ENCODE measurements at places on chromosomes 7 and 10. TPM values are rescaled to one million over a fixed set of nuclear protein-coding genes. Genes with fewer than 3 reads are reported as not detected.

The PHYHIPL gene
- 0.11 TPM for total RNA-seq

The MSMB gene
- total RNA-seq: not detected

The FEZF1 gene
- total RNA-seq: not detected

The WASHC2A gene
- 23.7 TPM for total RNA-seq

DNA sequence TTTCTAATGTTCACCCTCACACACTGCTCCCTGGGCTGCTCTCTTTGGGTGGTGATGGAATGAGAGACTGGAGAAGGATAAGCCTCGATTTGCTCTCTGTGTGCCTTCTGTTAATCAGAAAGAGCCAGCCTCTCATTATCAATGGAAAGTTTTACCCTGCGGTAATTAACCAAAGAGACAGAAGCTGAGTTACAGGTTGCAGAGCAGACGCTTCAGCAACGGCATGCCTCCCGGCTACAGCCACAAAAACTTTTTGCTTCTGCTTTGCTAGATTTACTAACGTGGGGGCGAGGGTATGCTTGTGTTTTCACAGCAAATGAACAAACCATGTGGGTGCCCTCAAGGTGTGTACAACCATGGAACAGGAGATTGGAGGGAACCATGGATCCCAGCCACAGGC lies 18.0 kb downstream of the GIMAP4 start:
- DNase-seq: no peak
- no peaks in the 10 kb centered on the region for H3K27me3 ChIP-seq
- peaks cover 5% of the 10 kb centered on the region for H3K4me1 ChIP-seq
- H3K36me3 ChIP-seq: no peaks in the 10 kb centered on the region
- no peak overlapping the region for H3K4me3 ChIP-seq

- H3K27ac ChIP-seq: no peak overlapping the region
- H3K4me1 ChIP-seq: peaks cover 7% of the 10 kb centered on the region
- H3K36me3 ChIP-seq: no peaks in the 10 kb centered on the region
These were observed 335.3 kb upstream of the KLF6 start for GRCh38 chr10:4120096-4120853.

- no peak for DNase-seq
- no peaks in the 10 kb centered on the region for H3K36me3 ChIP-seq
- H3K27me3 ChIP-seq: peaks cover under 1% of the 10 kb centered on the region
- no peak overlapping the region for H3K27ac ChIP-seq
These were observed 71.3 kb downstream of the PAX2 start for GRCh38 chr10:100816671-100817070.

- H3K4me1 ChIP-seq: peaks cover 9% of the 10 kb centered on the region
- H3K36me3 ChIP-seq: peaks cover 1% of the 10 kb centered on the region
- no peak overlapping the region for H3K27ac ChIP-seq
- no peak for DNase-seq
These were observed 181.6 kb downstream of the MLLT10 start for GRCh38 chr10:21715531-21716195.

DNA sequence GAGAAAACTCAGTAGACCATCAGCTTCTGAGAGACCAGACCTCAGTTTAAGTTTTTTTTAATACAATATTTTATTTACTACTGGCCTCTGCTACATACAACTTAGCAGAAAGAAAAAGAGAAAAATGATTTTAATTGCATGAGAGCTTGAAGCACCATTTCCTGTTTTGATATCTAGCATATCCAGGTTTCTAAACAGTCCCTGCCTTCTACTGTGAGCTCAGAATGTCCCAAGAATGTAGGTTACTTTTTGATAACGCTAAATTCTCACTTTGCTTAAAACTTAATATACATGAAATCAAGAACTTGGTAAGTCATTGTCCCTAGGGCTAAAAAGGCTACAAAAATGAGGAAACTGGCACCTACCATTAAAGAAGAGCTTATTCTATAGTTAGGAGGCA lies 7.0 kb downstream of the TMEM243 start:
- peaks cover 19% of the 10 kb centered on the region for H3K36me3 ChIP-seq
- H3K4me1 ChIP-seq: peaks cover 33% of the 10 kb centered on the region
- peak overlapping the region; percentile 73 for H3K4me3 ChIP-seq
- H3K27ac ChIP-seq: peak overlapping the region; percentile 98
- DNase-seq: no peak

DNA sequence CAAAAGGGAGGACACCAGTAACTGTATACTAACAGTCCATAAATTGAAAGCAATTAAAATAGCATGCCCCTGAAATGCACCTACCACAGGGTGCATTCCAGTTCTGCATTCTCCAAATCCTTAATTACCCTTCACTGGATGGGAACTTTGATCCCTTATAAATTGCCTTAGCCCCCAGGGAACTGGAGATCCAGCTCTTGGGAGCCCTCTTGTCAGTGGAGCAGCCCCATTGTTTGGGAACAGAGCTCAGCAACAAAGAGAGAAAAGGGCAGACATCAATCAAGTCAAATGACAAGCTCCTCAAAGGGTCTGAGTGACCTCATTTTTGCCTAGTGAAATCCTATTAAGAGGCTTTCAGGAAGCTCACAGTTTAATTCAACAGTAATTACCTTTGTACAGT lies 472.6 kb downstream of the XPNPEP1 start:
- no peaks in the 10 kb centered on the region for H3K27me3 ChIP-seq
- H3K4me1 ChIP-seq: no peaks in the 10 kb centered on the region
- no peak overlapping the region for H3K4me3 ChIP-seq
- H3K27ac ChIP-seq: no peak overlapping the region
- no peaks in the 10 kb centered on the region for H3K36me3 ChIP-seq

DNA sequence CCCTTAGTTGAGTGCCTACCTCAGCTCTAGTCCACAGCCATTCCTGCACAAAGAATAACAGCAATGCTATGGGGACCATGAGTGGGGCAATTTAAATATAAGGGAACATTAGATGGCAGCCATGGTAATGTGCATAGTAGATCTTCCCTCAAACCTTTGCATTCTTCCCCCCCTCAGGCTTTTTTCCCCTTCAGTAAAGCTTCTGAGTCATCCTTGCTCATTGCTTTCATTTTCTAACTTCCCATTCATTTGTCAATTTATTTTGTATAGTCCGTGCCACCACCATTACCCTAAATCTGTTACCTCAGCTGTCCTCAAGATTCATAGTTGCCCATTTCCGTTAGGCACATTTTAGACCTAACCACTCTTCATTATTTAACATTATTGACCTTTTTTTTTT lies 10.7 kb downstream of the HECTD2 start:
- no peak overlapping the region for H3K27ac ChIP-seq
- H3K27me3 ChIP-seq: no peaks in the 10 kb centered on the region
- no peaks in the 10 kb centered on the region for H3K4me1 ChIP-seq
- DNase-seq: no peak
- no peaks in the 10 kb centered on the region for H3K36me3 ChIP-seq
- no peak overlapping the region for H3K4me3 ChIP-seq

DNA sequence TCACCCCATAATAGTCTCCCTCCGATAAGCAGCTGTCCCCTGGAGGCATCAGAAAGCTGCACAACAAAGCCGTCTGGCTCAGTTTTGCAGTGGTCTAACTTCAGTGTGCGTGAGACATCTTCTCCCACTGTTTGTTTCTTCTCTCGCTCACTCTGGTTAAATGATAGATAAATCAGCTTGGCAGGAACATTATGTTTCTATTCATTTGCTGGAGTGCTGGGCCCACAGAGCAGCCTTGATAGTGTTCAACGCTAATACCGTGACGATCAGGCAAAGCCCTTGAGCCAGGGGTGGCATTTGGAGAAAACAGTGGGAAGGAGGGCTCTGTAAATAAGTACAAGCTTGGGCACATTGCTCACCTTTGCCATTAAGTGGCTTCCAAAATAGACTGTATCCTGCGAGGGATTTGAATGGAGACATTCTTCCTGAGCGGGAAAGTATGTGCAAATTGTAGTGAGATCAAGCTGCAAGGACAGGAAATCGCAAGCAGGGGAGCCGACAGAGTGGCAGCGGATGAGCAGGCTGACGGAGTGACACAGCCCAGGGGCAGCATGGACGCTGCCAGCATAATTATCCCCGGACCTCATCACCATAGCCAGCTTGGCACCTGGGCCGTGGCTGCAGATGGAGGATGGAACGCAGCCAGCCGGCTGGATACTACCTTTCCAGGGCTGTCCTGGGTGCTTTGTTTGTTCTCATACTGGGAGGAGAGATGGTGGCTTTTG lies 256.8 kb upstream of the FZD8 start:
- no peaks in the 10 kb centered on the region for H3K27me3 ChIP-seq
- H3K4me1 ChIP-seq: no peaks in the 10 kb centered on the region

DNA sequence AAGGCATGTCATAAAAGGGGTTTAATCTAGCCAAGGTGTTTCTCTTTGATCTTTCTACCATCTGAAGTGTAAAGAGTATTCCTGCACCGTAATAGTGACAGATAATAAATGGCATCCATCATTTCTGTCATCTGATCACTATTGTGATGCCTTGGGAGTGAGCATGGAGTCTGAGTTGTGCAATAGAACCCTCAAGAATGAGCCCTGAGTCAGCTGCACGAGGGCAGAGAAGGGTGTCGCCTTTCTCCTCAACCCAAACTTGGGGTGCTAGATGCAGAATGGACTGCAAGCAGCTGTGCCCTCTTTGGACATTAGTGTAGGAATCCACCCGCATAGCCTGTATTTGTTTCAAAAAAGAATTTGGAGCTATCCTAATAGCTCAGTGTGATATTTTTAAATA lies 115.2 kb downstream of the ZNF37A start:
- H3K36me3 ChIP-seq: no peaks in the 10 kb centered on the region
- H3K27ac ChIP-seq: no peak overlapping the region
- no peaks in the 10 kb centered on the region for H3K27me3 ChIP-seq
- H3K4me3 ChIP-seq: no peak overlapping the region
- H3K4me1 ChIP-seq: no peaks in the 10 kb centered on the region

DNA sequence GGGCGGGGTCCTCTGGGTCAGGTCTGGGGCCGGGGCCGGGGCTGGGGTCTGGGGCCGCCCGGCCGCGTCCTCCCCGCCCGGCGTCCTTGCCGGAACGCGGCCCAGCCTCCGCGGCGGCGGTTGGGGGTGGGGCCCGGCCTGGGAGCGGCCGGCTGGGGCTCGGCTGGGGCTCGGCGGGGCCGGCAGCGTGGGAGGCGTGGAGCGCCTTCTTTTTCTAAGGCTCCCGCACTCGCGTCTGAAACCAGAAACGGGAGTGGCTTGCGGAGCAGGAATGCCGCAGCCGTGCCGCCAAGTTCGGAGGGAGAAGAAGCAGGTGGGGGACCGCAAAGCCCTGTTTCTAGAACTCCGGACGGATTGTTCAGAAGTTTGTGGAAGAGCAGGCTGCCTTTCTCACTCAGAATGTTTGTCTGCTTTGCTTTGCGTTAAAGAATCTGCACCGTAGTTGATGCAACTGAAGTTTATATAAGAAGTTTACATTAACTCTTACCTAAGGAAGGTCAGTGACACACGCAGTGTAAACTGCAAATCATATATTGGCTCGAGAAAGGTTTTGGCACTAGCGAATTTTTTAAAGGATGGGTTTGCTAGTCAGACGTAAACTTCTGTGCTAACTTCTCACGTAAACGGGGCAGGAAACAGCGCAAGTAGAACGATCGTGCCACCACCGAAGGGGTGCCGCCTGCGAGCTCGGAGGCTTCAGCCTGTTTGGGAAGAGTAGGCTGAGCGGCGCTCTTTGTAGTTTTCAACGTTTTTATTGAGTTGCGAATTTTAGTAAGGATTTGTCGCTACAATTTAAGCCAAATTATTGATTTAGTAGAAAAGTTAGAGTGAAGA lies 729 bp downstream of the DNAJB6 start:
- peaks cover 22% of the 10 kb centered on the region for H3K4me1 ChIP-seq
- no peaks in the 10 kb centered on the region for H3K27me3 ChIP-seq
- H3K36me3 ChIP-seq: no peaks in the 10 kb centered on the region
- no peak for DNase-seq

DNA sequence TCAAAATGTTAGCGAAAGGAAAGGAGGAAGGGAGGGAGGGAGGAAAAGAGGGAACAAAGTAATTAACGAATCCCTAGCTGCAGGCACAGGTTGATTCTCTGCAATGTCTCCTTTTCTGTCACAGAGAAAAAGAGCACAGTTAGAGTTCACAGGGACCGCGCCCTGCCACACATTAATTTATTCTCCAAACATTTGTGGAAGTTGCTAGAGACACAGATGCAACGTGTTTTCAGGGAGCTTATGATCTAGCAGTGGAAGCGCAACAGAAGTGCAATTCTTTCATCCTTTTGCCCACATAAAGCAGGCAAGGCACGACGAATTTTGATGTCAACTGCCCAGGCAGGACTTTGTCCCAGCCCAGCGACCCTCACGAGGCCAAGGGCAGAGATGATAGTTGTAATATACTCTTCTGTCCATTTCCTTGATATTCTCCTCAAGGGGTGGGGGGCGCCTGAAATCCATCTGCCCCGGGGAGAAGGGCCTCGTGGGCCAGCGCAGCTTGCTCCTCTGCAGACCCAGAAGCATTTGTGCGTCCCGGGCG lies 101.7 kb upstream of the ZNF438 start:
- no peaks in the 10 kb centered on the region for H3K27me3 ChIP-seq
- no peak for DNase-seq
- H3K4me3 ChIP-seq: 0 out of 2 replicates have a peak overlapping the region, but pooled peaks have one; percentile 69
- H3K27ac ChIP-seq: no peak overlapping the region
- peaks cover 11% of the 10 kb centered on the region for H3K4me1 ChIP-seq

- H3K36me3 ChIP-seq: no peaks in the 10 kb centered on the region
- H3K4me3 ChIP-seq: no peak overlapping the region
- H3K27me3 ChIP-seq: no peaks in the 10 kb centered on the region
- H3K27ac ChIP-seq: no peak overlapping the region
These were observed 500.4 kb downstream of the MAGI2 start for GRCh38 chr7:78953090-78953489.

GRCh38 chr10:109030581-109031210 lies 892.6 kb downstream of the XPNPEP1 start:
- no peaks in the 10 kb centered on the region for H3K4me1 ChIP-seq
- DNase-seq: no peak
- no peaks in the 10 kb centered on the region for H3K27me3 ChIP-seq

- H3K27me3 ChIP-seq: no peaks in the 10 kb centered on the region
- no peaks in the 10 kb centered on the region for H3K36me3 ChIP-seq
- H3K4me3 ChIP-seq: no peak overlapping the region
These were observed 223.2 kb downstream of the MAD1L1 start for GRCh38 chr7:2009541-2010001.

Measured in GM12878 (cell line).